Stimulated activated CD8-positive, alpha-beta memory T cell treated with anti-CD3 and anti-CD28 coated beads, Interleukin-4, amount 100 ng/mL, for 4 hours (primary cell): ENCODE measurements at places on chromosomes 1 and 21.

DNA sequence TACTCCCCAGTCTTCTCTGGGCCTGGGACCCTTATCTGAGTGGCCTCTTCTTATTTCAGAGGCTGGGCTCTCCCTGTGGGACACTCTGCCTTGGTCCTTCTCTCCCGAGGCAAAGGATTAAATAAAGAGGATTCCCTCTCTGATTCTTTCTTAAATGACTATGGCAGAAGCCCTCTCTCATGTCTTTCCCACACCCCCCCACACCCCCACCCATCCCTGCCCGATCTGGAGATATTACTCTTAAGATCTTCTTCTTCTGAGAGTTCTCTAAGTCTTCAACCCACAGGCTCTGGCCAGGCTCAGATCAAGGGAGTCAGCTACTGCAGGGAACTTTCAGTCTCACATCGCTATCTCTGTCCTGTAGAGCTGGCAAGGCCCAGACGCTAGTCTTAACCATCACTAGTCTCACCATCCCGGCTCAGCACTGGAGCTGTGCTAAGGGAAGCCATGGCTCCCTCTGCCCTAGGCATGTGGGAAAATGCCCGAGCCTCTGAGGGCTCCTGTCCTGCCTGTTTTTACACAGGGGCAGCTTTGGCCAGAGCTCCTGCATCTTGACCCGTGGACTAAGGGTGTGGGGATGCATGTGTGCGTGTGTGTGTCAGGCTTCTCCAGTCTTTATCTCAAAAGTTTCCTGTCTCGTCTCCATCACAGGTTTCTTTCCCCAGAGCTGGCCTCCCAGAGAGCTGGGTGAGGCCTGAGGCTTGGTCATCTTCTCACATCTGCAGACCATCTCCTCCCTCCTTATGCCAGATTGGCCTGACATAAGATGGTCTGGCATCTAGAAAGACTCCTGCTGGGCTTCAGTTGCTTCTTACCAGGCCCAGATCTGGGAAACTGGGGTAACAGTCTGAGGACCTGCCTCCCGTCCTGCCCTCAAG lies 36.7 kb downstream of the LGR6 start:
- no peak for DNase-seq

DNA sequence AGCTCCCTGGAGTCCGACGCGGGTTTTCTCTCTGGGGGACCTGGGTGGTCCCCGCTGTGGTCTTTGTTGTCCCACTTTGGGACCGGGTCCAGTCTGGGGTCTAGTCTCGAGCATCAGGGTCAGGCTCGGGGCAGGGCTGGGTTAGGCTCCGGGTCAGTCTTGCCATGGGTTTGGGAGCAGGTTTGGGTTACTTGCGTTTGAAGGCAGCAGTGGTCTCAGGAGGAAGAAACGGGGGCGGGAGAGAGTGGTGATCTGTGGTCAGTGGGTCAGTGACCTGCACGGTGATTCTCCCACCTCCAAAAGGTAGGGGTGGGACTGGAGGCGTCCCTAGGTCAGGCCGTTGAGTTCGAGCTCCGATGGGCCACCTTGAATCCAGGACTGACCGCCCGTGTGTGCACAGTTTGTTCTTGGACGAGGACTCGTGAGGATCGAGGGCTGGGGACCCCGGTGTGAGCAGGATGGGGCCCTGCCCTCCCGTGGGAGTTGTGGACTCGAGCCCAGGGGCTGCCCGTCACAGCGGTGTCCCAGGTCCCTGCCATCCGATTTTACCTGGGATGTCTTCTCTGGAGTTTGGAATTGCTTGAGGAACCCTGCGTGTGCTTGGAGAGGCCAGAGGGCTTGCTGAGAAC lies 2.3 kb downstream of the B3GALT6 start:
- no peak for DNase-seq

DNA sequence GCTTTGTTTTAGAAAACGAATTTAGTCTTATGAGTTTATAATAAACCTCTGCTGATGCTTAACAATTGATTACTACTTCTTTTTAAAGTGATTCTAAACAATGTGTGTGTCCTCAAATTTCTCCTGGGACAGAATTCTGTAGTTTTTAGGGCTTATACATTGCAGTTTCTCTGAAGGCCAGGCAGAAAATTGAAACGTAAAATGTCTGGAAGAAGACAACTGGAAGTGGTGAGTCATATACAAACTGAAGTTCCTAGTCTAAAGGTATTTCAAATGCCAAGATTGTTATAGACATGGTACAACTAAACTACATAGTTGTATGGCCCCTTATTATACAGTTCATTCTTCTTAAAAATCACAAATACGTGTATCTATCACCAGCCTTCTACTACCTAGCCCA lies 30.5 kb upstream of the RC3H1 start:
- DNase-seq: no peak

- no peak for DNase-seq
Observed at GRCh38 chr1:236773919-236774318, 21.2 kb upstream of the MTR start.

- DNase-seq: no peak
Observed at GRCh38 chr1:117810553-117810952, 118.9 kb downstream of the GDAP2 start.

- no peak for DNase-seq
Observed at GRCh38 chr1:97764991-97765390, 155.8 kb downstream of the DPYD start.

DNA sequence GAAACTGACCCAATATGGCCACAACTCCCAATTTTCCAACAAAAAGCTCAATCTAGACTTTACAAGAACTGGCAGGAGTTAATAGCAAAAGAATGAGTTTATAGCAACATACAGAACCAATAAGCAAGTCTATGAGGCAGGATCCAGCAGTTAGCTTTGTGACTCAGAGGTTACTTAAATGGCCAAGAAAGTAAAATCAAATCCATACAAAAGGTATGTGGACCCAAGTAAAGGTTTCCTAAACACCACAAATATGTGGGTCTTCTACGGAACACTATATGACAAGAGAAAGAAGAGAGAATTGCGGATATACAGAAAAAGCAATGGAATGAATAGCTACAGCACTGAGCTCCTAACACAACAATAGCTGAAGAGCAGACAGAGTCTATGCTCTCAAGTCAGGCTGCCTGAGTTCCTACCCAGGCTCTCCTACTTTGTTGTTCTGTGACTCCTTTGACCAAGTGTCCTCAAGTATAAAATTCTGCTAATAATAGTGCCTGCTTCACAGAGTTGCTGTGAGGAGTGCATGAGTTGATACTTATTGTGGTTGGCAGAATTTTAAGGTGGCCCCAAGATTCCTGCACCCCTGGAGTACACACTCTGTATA lies 204.3 kb downstream of the SMYD3 start:
- DNase-seq: no peak

GRCh38 chr1:226601456-226601855 lies 52.9 kb downstream of the STUM start:
- no peak for DNase-seq

- DNase-seq: peak; percentile 50
Observed at GRCh38 chr21:37072274-37072987, 440 bp downstream of the PIGP start.

DNA sequence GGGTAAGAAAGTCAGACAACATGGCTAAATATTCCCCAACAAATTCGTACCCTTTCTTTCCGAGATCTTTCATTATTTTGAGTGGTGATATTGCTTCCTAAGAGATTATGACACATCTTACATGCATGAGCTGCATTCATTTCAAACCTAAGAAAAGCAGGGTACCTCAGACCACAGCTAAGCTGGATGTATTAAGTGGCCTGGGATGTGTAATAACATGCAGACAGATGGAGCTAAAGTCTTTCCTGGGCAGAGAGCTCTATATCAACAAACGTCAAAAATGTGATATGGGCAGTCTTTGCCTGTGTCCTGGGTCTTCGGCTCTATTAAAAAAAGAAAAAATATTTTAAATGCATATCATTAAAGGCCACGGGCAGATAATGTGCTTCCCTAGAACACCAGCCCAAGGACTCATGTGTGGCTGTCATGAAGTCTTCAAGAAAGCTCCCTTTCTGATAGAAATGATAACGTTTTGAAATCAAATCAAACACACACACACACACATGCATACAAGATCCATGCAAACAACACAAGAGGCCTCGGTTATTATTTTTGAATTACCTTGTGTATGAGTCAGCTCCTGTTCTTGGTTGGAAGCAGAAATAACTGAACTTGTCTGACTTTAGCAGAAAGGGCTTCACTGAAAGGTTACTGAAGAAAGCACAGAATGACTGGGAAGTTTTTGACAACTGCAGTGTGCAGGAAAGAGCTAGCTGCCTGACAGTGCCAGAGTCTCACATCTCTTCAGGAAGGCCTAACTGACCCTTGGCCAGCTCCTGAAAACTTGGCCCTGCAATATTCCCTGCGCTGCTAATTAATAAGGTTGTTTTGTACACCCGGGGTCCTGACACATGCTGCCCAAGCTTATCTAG lies 231.2 kb downstream of the DSCAM start:
- no peak for DNase-seq

DNA sequence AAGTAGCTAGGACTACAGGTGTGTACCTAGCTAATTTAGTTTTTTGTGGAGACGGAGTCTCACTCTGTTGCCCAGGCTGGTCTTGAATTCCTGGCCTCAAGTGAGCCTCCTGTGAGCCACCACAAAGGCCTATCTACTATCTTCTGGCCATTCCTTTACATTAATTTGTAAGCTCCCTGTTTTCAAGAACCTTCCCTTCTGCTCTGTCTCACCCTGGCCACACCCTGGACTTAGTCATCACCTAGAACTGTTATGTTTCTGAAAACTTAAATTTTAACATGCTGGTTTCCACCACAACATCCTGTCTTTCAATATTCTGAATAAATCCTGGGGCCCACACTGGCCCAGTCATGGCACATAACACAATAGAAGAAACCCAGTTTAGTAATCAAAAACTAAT lies 4.9 kb upstream of the B4GALT3 start:
- no peak for DNase-seq

DNA sequence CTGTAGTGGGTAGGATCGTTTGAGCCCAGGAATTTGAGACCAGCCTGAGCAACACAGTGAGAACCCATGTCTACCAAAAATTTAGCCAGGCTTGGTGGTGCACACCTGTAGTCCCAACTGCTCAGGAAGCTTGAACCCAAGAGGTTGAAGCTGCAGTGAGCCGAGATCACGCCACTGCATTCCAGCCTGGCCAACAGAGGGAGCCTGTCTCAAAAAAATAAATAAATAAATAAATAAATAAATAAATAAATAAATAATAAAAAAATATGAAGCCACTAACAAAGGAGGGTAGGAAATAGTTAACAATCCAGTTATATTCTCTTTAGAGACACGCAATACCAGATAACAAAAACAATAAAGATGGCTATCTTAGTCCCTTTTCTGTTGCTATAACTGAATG lies 11.9 kb upstream of the CBR3 start:
- DNase-seq: no peak

- no peak for DNase-seq
Observed at GRCh38 chr1:65233782-65234181, 75.6 kb upstream of the DNAJC6 start.

GRCh38 chr1:147267711-147268110 lies 25.2 kb downstream of the CHD1L start:
- DNase-seq: no peak

DNA sequence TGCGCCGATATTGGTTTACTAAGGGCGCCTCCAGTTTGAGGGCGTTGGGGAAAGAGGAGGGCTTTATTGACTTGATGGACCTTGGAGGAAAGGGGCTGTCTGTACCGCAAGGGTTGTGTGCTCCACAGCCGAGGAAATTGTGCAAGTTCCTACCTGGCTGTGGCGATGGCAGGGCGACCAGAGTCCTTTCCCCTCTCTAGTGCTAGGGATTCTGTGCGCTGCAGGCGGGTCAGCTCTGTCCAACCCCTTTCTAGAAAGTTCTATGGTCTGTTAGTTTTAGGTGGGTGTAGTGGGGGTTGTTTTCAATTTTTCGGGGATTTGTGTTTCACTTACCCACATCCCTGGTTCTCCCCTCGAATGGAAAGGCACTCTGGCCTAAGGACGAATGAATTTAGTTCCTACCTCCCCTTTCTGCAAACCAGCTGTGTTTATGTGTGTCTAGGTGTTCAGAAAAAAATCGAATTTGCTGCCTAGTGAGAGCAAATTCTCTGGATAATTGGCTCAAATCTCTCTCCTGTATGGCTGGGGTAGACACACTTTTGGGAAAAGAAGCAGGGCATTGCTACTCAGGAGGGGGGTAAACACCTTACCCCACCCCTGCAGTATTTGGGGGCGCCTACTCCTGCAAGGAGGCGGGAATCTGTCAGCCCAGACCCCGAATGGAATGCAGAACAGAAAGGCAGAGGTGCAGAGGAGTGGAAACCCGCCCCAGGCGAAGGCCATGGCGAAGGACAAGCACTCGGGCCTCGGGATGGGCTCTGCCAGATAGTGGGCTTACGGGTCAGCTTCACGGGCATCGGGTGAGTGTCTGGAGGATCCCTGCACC lies 2.0 kb downstream of the DMBX1 start:
- no peak for DNase-seq

DNA sequence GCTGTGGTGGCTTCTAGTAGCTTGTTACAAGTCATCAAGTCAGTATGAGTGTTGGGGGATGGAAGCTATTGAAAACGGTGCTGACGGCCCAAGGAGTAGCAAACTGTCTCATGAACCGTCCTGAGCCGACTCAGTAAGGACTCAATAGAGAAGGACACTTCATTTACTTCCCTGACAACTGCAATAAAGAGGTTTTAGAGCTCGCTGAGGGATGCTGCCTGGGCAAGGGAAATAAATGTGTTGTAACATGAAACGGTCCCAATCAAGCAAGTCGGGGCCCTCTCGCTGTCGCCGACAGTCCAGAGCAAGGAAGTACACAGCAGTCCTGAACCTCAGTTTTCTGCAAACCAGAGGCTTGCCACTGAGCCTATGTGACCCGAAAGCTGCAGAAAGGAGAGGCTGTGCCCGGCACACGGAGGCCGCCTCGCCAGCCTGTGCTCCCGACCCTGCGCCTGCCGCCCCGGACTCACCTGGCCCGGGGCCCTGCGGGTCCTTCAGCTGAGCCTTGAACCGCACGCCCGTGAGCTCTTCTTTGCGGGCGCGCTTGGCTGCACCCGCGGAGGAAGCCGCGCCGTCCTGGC lies 423 bp downstream of the URB1 start:
- DNase-seq: no peak

- DNase-seq: no peak
Observed at GRCh38 chr1:218164930-218165700, 120.0 kb upstream of the RRP15 start.

GRCh38 chr1:186188736-186189135 lies 186.3 kb downstream of the TPR start:
- no peak for DNase-seq

DNA sequence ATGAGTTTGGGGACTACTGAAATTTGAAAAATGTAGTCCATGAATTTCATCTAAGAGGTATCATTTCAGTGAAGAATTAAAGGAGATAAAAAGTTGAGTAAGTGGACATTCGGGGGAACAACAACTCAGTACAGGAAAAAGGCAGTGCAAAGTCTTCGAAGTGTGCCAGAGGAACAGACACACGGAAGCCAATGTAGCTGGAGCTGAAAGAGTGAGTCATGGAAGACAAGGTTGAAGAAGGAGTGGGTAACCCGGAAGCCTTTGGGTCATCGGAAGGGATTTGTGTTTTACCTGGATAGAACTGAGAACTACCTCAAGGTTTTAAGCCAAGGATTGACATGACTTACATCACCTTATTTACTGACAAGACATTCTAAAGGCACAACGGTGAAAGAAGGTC lies 733.4 kb downstream of the NCAM2 start:
- DNase-seq: no peak
